ENCODE measurements at places on chromosomes 6 and 20.

DNA sequence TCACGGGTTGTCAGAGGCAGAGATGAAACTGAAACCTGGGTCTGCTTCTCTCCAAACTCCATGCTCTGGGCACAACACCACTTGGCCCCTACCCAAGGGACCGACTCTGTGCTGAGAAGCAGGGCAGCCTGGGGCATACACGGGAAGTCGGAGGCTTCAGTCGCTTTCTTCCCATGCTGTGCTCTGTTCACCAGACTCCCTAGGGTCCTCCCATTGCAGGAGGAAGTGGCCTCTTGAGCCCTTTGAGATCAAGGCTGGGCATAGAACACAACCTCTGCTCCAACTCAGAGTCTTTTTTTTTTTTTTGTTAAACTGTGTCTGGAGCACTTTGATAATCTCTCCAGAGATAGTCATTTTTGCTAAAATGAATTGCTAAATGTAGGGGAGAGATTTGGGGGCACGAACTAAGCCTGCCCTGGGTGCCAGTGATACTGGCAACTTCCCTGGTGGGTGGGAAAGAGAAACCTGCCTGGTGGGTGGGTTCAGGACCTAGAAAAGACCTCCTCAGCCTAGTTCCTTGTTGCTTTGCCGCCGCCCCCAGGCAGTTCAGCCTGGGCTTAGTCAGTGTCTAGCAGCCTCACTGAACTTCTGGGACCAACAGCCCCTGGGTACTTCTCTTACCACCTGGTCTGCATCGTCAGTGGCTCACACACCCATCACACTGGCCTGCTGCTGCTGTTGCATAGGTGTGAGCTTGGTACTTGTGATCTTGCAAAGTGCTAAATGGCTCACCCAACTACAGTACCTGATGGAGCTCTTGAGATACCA lies 62.0 kb downstream of the PPP1R14C start:
- no peak for DNase-seq

DNA sequence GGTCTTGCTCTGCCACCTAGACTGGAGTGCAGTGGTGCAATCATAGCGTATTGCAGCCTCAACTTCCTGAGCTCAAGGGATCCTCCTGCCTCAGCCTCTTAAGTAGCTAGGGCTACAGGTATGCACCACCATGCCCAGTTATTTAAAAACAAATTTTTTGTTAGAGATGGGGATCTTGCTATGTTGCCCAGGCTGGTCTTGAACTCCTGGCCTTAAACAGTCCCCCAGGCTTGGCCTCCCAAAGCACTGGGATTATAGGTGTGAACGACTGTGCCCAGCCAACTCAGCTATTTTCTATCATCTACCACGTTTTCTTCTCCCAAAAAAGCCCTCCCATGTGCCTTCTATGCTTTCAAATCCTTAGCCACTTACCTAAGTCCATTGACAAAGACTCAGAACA lies 243.7 kb upstream of the SOX4 start:
- no peak for DNase-seq

DNA sequence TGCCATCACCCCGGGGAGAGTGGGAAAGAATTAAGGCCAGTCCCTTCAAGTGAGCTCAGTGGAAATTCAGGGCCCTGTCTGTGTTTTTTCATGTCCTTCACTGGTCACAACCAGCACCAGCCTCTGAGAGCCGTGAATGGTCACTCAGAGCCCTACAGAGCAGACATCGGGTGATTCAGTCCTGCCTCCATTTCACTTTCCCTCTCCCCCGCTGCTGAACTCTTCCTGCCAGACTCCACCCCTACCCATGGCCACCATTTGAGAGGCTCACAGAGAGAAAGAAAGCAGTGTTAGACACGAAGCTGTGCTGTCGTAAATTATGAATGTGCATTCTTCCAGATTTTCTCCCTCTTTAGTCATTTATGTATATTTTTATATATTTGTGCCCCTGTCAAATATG lies 5.4 kb downstream of the R3HDML start:
- no peak for DNase-seq

DNA sequence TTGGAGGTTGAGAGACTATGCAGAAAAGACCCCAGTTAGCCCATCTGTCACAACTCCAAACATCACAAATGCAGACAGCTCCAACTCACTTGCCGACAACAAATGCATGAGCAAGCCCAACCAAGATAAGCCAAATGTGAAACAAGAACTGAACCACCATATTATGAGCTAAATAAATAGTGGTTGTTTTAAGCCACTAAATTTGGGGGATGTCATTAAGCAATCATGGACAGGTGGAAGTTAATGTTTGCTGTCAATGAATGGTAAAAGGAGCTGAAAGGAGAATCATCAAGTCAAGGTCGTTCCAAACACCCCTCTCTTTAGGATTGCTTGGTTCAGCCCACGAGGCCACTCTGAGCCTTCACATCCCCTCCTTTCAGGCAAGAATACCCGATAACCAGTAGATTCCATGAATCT lies 71.2 kb upstream of the PLCB4 start:
- DNase-seq = no peak

- no peak for DNase-seq
Measured at GRCh38 chr6:40535819-40536380, 51.3 kb downstream of the LRFN2 start.

DNA sequence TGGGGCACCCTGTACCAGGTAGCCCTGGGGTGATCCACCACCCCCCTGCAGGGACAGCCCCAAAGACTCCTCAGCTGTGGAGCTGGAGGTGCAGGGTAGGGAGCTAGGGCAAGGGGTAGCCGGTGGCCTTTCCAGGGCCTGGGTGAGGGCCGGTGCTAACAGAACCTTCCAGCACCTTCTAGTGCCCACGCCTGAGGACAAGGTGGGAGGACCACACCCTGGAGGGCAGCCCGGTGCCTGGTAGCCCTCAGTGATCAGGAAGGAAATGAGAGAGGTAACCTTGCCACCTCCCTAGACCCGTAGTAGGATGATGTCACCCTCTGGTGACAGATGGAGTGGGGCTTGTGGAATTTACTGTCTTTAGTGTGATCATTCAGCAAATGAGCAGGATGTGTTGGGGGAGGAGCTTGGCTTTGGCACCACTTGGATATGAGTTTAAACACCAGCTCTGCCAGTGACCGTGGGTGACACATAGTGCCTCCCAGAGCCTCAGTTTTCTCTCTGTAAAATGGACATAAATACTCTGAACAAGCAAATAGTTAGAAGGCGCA lies 187.7 kb downstream of the NFATC2 start:
- DNase-seq = no peak

- DNase-seq = no peak
Measured at GRCh38 chr20:21202259-21202658, 76.4 kb downstream of the KIZ start.

GRCh38 chr6:49606721-49607390 lies 29.8 kb downstream of the RHAG start:
- DNase-seq = peak; percentile 11

- DNase-seq = no peak
Measured at GRCh38 chr6:156660389-156660788, 116.8 kb upstream of the ARID1B start.

DNA sequence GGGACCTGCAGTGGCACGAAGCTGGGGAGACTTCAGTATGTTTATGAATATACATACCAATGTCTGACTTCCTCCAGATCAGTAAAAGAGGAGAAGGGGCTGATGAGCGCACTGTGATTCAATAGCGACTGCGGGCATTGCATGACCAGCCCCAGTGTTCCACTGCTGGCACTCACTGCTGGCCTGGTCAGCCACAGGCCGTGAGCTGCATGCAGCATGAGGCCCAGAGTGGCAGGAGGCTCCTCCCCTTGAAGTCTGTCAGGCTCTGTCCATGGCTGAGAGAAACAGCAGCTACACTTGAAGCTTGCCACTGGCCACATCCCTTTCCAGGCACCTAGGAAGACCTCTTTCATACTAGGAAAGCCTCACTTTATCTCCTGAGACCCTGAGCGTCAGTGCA lies 265.9 kb upstream of the CDYL start:
- DNase-seq = peak; percentile 22

GRCh38 chr6:166258854-166259276 lies 49.3 kb downstream of the PRR18 start:
- DNase-seq = no peak

- peak; percentile 10 for DNase-seq
Measured at GRCh38 chr20:42441864-42442331, 747.8 kb downstream of the PTPRT start.

DNA sequence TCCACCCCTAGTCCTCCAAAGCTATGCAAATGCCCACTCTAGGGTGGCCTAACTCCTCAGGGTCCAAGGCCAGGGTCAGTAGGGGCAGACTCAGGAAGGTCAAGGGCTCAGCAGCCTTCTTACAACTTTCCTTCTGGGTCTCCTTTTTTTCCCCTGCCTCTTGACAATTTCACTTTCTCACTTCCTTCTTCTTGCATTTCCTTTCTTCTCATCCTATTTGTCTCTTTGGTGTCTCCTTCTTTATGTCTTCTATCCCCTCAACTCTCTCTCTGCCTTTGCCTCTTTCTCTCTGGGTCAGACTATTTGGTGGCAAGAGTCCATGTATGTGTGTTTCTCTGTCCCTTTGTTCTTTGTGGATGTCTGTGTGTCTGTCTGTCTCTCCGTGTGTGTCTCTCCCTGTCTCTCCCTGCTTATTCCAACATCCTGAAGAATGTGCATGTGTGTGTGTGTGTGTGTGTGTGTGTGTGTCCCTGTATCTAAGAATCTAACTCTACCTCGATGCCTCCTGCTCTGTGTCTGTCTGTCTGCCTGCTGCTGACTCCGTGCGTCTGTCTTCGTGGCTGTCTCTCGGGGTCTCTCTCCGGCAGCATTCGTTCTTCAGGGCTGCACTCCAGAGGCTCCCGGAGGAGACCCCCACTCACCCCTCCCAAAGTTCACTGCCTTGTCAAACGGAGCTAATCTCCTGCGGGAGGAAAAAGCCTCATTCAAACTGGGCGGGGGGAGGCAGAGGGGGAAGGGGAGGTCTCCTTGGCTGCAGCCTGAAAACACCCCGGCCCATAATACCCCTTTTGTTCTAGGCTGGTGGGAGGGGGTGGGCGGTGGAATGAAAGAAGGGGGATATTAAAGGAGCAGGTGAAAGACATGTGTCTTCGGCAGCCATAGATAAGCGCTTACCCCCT lies 51.7 kb upstream of the FOXP4 start:
- DNase-seq = no peak

- DNase-seq = no peak
Measured at GRCh38 chr6:136792095-136792409, 225 bp downstream of the MAP3K5 start.

GRCh38 chr6:44309092-44309491 lies 4.1 kb downstream of the AARS2 start:
- no peak for DNase-seq

DNA sequence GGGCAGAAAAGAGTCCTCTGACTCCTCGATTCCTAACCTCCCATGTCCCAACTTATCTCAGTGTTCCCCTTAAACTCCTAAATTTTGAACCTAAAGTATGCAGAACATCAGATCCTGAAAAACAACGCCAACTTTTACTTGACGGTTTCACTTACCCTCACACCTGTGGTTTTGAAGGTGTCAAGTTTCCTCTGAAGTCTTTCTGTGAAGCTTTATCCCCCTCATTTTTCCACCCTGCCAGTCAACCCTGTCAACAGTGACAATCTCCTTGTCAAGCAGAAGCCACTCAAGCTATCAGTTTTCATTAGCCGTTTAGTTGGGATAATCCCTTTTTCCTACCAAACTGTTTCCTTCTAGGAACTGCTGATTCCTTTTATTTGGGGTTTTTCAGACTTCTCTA lies 245.4 kb upstream of the PREP start:
- no peak for DNase-seq

DNA sequence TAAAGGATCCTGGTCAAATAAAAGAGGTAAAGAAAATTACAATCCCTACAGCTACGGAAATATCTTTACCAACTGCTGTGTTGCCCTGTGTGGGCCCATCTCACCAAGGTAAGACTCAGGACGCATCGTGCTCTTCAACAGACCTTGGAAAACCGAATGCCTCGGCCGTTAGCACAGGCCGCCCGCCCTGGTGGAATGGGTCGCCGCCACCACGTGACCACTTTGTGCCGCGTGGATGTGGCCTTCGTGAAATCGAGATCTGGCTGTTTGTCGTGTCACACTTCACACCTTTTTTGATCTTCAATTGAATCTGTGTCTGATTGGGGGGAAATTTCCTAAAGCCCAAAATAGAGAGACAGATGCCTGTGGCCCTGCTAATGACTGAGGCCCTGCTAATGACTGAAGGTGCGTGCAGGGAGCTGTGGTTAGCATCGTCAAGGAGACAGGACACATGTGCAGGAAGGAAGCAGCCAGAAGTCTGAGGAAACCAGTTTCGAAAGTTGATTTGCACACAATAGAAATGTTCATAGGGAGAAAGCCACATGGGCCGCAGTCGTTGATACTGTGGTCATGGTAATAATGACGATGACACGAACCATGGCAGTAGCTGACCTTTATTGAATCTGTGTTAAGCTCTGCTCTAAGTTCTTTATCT lies 175.7 kb upstream of the SNX9 start:
- no peak for DNase-seq

- DNase-seq = no peak
Measured at GRCh38 chr6:56036916-56037600, 161.7 kb upstream of the BMP5 start.

- no peak for DNase-seq
Measured at GRCh38 chr6:74798302-74798701, 407.6 kb downstream of the COL12A1 start.

GRCh38 chr6:6856538-6857523 lies 250.9 kb upstream of the RREB1 start:
- DNase-seq = no peak

- no peak for DNase-seq
Measured at GRCh38 chr20:38109591-38110524, 55.2 kb downstream of the TGM2 start.

- DNase-seq = peak; percentile 15
Measured at GRCh38 chr6:159044899-159045727, at the start of gene TAGAP. Gene TAGAP, minus strand, starts transcription at chr6:159044991. Its CDS starts 845 bp downstream, at chr6:159044146.

- no peak for DNase-seq
Measured at GRCh38 chr6:132888701-132889100, 74.3 kb downstream of the RPS12 start.

DNA sequence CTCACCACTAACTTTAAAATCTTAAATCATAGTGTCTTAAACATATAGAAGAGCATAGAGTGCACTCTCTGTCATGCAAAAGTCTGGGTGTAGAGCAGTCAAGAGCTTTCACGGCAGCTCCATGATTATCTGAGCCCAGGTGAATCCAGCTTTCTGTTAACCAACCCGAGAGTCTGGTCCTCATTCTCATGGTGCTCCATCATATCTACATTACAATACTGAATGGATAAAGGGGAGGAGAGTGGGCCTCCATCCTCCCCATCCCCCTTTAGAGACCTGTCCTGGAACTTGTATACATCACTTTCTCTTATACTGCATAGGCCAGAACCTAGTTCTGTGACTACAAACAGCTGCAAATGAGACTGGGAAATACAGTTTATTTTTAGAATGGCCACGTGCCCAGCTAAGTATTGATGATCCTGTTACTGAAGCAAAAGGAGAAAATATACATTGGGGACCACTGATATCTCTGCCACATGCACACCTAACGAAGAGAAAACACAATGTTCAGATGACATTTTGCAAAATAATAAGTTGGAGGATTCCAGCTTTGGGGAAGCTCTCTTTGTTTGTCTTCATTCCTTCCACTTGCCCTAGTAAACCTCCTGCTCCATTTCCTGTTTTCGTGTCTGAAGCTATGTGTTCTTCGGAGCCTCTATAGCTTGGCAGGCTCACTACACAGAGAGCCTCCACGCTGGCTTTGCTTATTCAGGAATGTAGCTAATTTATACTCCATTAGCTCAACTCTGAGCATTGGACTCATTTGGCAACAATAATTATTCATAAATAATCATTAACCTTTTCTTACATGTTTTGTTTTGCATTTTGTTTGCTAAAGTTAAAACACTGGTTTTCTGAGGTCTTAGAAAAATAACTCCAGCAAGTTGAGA lies 110.1 kb downstream of the IYD start:
- DNase-seq = no peak
